Stimulated activated CD8-positive, alpha-beta memory T cell treated with anti-CD3 and anti-CD28 coated beads, Interleukin-7, amount 100 ng/mL, for 24 hours (primary cell): ENCODE measurements at places on chromosomes 1 and 21.
A peak's percentile ranks its signal among the peaks of the same experiment; 100 is the strongest.

GRCh38 chr21:29125979-29126378 lies 4.5 kb upstream of the MAP3K7CL start:
- no peak for DNase-seq

GRCh38 chr1:54335755-54336108 lies 70.5 kb downstream of the SSBP3 start:
- no peak for DNase-seq

GRCh38 chr1:205811660-205812059 lies 1.3 kb downstream of the SLC41A1 start:
- no peak for DNase-seq

- DNase-seq = no peak
Measured at GRCh38 chr1:11701551-11701961, 10.0 kb downstream of the DRAXIN start.

DNA sequence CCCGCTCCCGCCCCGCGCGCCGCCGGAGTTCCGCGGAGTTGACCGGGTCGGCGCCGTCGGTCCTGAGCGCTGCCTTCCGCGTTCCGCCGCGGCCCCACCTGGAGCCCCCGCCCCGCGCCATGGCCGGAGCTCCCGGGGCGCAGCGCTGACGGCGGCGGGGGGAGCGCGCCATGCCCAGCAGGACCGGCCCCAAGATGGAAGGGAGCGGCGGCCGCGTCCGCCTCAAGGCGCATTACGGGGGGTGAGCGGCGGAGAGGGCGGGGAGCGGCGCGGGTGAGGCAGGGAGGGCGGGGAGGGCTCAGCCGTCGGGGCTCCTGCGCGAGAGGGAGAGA lies 216 bp downstream of the PRKCZ start:
- DNase-seq = peak; percentile 10
